Activated naive CD8-positive, alpha-beta T cell treated with anti-CD3 and anti-CD28 coated beads, Interleukin-2, amount 50 U/mL, for 16 hours (primary cell): ENCODE measurements at places on chromosomes 5 and 9.

DNA sequence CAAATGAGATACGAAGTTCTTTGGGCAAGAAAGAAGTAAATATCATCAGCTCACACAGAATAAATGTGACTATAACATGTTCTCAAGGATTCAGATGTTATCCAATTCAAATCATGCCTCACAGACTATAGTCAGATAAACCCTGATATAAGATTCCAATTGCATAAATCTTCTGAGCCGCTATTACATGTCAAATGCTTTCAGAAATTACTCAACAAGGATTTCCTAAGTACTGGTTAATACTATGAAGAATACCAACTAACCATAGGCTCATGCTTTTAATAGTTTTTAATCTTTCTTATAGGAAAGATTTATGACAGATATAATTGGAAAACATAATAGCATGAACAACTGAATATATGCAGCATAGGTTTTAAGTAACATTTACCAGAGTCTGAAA lies 73.6 kb downstream of the BAAT start:
- no peak for DNase-seq

GRCh38 chr9:88746029-88746742 lies 211.2 kb downstream of the NXNL2 start:
- no peak for DNase-seq

DNA sequence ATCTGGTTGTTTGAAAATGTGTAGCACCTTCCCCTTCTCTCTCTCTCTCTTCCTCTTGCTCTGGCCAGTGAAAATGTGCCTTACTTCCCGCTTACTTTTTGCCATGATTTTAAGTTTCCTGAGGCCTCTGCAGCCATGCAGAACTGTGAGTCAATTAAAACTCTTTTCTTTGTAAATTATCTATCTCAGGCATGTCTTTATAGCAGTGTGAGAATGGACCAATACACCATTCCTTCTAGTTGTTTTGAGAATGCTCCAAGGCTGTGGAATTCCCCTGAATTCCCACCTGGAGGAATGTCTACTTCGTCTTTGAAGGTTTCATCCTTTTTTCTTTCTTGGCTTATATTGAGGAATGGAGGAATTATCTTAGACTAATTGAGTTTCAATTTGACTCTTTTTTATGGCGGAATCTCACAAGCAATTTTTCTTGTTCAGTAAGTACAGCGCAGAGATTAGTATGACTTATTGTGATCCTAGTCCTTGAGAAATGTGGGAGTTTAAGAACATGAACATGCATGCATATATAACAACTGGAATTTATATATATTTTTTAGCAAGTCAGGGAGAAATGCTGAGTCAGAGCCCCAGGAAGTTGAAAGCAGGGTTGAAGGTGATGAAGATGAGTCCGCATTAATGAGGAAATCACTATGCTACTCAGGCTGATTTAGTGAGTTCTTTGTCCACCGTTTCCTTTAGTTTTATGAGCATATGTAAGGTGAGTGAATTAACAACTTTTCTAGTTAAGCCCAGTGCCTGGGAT lies 488.1 kb upstream of the ADAMTS16 start:
- no peak for DNase-seq

DNA sequence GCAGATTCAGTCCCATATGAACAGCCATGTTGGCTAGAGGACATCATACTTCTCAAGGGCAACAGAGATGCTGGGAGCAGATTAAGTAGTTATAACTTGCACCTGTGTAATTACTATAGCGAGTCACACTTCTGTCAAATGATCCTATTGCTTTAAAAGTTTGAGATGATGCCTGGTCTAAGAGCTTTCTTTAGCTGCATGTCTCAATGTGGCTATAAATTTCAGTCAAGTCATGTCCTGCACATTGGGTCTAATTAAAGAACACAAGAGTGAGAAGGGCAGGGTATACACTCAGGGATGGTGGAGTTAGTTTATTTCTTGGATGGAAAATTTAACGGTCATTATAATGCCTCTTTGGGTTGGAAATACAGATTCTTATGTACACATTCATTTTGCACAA lies 557.3 kb downstream of the RAB3C start:
- no peak for DNase-seq

GRCh38 chr9:134406366-134407120 lies 80.3 kb downstream of the RXRA start:
- no peak for DNase-seq
